T follicular helper cell (primary cell): ENCODE measurements at places on chromosomes 6 and 20.

DNA sequence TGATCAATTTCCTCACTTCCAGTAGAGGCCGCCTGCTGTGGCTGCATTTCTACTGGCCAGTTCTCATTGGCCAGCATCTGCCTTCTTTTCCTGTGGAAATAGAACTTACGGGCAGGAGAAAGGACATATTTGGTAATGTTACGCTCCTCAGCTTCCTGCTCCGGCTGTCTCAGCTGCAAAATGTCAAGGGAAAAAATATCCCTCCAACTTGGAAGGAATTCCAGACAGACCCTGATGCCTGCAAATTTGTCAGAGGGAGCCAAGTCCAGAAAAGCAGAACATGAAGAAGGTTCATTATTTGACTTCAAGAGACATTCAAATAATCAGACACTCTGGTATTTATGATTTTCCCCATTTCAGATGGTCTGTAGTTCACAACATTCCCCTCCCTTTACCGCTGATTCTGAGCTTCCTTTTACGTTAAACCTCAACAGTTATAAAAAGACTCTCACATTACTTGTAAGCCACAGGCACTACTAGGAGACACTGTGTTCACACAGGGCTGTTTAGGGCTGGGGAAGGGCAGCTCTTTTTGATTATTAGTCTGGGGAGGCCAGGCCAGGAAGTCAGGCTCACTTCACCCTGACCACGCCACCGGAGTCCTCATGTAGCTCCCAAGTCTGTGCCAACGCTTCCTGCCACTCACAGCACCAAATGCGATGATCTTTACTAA lies 179.6 kb upstream of the CCN2 start:
- DNase-seq, result no peak

GRCh38 chr6:130503146-130503545 lies 137.3 kb downstream of the TMEM200A start:
- DNase-seq, result no peak

DNA sequence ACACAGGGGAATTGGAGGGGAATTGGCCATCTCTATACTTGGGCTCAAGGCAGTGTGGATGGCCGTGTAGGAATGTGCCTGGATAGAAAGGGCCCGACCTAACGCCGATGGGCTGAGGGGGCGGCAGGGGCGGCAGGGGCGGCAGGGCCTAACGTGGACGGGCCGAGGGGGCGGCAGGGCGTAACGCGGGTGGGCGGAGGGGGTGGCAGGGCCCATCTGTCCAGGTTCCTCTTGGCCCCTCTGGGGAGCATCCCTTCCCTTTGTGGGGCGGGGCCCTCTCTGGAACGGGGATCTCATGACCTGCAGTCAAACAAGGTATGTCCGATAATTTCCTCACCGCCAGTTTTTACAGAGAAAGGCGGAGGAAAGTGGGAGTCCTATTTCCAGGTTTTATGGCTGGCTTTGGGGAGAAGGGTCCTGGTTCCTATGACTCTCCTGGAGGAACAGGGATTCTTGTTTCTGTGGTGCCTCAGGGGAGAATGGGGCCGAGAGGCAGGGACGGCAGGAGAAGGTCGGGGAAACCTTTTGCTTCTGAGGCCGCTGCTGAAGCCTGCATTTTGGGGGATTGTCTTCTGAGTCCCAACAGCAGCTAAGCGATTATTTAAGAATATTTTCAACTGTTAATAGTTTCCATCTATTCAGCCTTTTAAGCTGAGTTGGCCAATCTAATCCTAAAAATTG lies 100.8 kb upstream of the FRMD1 start:
- DNase-seq, result no peak

GRCh38 chr6:116426551-116426950 lies 34.6 kb upstream of the CALHM6 start:
- no peak for DNase-seq

DNA sequence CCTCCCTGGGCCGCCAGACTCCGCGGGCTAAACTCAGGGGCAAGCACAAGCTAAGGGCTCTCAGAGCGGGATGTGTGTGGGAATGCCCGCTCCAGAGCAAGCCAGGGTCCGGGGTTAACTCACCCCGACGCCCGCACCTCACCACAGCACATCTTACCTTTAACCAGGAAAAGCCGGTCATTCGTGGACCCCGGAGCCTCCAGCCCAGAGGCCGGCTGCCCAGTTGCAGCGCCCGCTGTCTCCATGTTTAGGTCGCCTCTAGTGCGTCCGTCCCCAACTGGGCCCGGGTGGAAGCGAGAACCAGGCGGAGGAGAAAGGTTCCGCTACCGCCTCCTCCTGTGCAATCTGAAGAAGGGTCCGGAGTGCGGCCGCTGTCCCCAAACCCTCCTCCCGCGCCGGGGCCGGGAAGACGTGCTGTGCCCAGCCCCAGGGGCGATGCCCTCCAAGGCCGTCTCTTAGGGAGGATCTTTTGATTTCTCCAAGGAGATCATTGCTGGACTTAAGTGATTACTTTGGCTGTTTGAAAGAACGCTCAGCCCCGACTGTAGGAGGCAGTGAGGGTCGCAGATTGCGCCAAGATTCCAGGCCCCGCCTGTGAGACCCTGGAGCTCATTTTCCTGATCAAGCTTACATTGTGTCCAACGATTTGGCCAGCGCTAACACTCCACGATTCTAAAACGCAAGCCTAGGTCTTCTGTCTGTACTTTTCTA lies at the start of gene TMEM242:
TSS of gene TMEM242 (minus strand) at position 265 of the 711 bp plus-strand sequence. CDS start at position 245, 20 bp downstream.
- peak; percentile 66 for DNase-seq

DNA sequence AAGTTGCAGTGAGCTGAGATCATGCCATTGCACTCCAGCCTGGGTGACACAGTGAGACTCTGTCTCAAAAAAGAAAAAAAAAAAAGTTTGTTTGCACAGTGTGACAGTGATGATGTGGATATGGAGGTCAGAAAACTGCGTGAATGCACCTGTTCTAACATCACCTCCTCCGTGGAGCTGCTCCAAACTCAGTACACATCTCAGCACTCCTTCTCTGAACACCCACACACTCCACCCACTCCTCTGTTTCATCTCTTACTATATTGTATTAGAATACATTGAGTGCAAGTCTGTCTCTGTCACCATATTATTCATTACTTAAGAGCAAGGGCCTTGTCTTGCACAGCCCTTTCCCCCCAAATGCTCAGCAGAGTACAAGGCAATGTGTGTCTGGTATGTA lies 51.5 kb upstream of the ENPP4 start:
- no peak for DNase-seq

DNA sequence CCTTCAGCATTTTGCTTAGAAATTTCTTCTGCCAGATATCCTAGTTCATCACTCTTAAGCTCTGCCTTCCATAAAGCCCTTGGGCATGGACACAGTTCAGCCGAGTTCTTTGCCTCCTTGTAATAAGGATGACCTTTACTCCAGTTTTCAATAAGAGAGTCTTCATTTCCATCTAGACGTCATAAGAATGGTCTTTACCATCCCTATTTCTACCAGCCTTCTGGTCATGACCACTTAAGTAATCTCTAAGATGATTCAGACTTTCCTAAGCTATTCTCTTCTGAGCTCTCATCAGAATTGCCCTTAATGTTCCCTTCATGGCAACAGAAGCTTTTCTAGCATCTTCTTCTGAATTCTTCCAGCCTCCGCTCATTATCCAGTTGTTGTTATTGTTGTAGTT lies 126.1 kb downstream of the TFAP2C start:
- DNase-seq, result no peak

DNA sequence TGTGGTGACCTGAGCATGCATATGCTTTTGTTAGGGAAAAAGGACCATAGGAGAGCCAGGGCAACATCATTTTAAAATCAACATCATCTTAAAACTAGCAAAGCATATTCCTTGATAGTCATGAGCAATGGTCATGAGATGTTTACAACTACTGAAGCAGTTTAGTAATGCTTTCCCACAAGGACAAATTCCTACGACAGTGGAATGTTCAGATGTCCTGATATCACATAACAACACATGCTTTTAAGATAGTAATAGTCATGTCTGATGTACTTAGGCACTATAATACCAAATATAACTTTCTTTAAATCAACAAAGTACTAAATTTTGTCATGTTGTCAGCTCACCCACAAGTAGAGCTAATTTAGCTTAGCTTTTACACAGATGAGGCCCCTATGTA lies 370.3 kb downstream of the HTR1B start:
- DNase-seq, result no peak

- no peak for DNase-seq
Observed at GRCh38 chr6:161215876-161216615, 57.8 kb downstream of the AGPAT4 start.

GRCh38 chr6:150276168-150276936 lies 92.5 kb upstream of the IYD start:
- no peak for DNase-seq

DNA sequence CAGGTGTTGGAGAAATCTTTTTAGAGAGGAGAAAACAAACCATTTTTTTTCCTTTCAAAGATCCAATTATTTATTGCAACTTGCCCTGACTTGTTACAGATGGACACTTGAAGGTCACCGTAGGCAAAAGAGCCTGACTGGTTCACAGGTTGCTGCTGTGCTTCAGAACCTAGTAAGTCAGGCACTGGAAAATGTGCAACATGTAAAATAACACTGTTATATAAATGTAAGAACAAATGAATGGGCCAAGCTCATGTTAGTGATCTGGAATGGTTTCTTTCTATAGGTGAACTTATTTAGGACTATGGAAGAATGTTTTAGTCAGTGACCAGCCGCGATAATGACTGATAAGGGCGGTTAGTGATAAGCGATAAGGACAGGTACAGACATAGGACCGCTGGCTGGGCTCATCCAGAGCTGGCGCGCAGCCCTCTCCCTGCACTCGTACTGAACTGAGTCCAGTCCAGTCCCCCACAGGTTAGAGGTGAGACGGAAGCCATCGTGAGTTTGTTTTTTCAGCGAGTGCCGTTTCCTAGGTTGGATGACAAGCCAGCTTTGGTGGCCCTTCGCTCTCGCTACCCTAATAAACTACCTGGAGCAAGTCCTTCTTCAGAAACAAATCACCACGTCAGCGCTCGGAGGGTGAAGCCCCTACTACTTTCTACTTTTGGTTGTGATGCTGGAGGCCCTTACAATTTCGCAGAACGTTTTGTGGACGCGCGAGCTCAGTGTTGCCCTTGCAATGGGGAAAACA lies 94.4 kb upstream of the PRDM1 start:
- no peak for DNase-seq

- DNase-seq, result no peak
Observed at GRCh38 chr6:109227646-109228045, 132.3 kb downstream of the CEP57L1 start.

GRCh38 chr6:63923139-63923739 lies 287.6 kb downstream of the PHF3 start:
- DNase-seq, result no peak

- no peak for DNase-seq
Observed at GRCh38 chr20:36336954-36337704, 31.0 kb downstream of the DLGAP4 start.

DNA sequence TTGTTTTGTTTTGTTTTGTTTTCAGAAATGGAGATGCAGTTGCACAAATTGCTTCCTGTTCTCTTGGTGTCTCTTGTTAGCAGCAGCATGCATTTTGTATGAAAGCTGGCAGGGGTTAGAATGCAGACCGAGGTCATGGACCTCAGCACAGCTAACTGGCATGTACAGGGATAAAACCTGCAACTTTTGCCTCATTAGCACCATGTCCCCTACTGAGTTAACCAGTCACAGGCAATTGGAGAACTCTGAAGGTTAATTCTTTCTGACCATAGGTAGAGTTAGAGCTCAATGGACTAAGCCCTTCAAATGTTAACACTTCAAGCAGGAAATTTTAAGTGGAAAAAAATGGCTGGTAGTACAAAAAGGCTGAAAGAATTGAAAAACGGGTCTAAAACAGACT lies 377.1 kb downstream of the ADGRB3 start:
- DNase-seq, result no peak

- DNase-seq, result no peak
Observed at GRCh38 chr6:96898241-96898851, 655 bp upstream of the NDUFAF4 start.

DNA sequence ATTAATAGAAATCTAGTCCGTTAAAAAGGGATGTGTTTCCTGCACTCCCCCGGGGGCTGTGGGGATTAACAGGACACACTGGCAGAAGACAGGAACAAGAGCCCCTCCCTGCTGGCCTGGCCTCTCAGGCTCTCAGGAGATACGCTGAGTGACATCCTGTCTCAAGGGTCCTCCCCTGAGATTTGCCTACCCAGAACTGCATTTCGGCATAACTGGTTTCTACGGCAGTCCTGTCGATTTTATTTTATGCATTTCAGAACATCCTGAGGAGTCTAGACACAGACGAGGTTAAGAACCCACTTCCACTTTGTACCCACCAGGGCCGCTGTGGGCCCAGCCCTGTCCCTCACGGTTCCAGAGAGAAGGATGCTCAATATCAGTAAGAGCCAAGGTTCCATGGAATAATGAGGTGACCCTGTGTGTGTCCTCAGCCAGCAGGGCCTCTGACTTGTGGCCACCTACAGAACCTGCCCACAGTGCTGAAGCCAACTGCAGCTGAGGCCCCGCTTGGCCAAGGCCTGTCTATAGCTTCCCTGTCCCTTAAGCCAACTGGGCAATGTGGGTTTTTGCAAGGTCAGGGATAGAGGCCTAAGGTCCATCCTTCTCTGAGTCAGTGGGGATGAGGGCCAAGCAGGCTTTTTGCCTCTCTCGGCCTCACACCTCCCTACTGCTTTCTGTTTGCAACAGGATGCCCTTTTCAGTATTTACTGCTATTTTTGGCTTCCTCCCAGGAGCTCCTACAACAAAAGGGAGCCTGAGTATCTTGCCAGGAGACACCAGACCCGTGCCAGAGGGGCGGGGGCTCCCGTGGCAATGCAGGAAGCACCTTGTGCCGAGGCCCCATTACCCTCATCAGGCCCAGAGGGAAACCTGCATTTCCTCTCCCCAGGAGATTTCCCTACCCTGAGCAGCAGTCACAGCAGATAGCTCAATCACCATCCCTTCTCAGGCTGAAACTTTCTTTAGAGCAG lies 14.7 kb downstream of the UQCC2 start:
- DNase-seq, result no peak

- DNase-seq, result no peak
Observed at GRCh38 chr20:22410556-22411130, 173.7 kb downstream of the FOXA2 start.
